ENCODE measurements at places on chromosomes 2 and 18. TPM values are rescaled to one million over a fixed set of nuclear protein-coding genes. Genes with fewer than 3 reads are reported as not detected.
A peak's percentile ranks its signal among the peaks of the same experiment; 100 is the strongest.

- DNase-seq = peak; percentile 35
These were observed 23.7 kb downstream of the CYP27A1 start for GRCh38 chr2:218805627-218806026.

DNA sequence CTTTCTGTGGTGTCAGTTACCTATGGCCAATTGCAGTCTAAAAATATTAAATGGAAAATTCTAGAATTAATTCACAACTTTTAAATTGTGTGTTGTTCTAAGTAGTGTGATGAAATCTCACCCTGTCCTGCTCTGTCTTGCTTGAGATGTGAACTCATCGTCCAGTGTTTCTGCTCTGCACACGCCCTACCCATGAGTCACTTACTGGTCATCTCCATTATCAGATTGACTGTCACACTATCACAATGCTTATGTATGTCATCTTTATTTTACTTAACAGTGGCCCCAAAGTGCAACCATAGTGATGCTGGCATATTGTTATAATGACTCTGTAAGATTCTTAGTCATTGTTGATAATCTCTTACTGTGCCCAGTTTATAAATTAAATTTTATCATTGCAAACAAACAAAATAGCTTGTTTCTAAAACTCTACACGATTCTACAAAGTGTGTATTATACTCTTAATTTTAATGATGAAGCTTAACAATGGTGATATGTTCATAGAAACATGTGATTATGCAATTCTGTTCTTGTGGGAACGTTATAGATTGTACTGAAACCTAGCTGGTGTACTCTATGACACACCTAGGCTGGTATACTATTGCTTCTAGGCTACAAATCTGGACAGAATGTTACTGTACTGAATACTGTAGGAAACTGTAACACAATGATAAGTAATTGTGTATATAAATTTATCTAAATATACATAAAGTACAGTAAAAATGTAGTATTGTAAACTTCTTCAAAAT, 1086.8 kb upstream of the PIK3C3 start:
- no peak for DNase-seq

- peak; percentile 10 for DNase-seq
These were observed 64.5 kb upstream of the HDAC4 start for GRCh38 chr2:239465017-239466001.

DNA sequence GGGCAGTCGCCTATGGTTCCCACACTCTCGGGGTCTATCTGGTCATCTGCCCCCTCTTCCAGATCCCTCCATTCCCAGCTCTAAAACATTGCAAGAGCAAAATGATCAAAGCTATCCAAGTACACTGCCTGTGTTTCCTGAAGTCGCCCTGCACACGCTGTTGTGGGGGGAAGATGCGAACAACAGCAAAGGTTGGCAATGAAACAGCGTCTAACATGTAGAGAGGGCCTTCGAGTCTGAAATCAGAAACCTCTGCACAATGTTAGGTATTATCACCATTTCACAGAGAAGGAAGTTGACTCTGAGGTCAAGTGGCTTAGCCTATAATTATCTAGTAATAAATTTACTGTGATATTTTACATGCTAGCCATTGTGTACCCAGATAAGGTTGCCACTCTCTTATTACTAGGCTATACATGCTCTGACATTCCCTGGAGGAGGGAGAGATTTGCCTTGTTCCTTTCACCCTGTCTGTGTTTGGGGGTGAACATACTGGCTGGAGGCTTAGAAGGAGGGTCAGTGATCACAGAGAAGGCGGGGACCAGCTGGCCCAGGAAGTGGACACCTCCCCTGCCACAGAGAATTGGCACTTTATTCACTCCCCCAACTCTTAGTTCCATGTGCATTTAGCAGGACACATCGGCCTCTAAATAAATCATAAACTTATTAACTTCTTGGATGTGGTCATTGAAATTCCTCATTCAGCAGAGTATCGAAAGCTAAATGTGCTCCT, 36.8 kb downstream of the KCTD1 start:
- DNase-seq = no peak

The SCN9A gene
- 2.3 TPM for total RNA-seq

The MATN3 gene
- 0.27 TPM for total RNA-seq
